ENCODE measurements at places on chromosomes 7 and 10. TPM values are rescaled to one million over a fixed set of nuclear protein-coding genes. Genes with fewer than 3 reads are reported as not detected.

Gene OR2A1
- total RNA-seq: not detected

Gene BLVRA
- 13.3 TPM for total RNA-seq

DNA sequence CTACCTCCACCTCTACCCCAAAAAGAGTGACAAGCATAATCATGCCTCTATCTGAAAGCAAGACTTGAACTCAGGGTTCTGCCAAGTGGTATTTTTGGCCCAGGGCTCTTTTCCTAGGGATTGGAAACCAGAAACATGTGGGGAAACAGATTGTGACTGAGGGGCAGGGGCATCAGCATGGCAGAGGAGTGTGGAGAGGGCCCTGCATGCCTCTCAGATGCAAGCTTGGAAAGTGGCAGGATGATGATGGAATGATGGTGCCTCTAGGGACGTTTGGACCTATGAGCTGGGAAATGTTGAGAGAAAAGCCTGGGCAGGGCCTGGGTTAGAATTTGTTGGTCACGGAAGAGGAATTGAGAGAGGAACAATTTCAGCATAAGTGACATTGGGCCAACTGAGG lies 78.4 kb upstream of the LEP start:
- no peak overlapping the region for H3K27ac ChIP-seq
- no peaks in the 10 kb centered on the region for H3K36me3 ChIP-seq
- no peak for DNase-seq

DNA sequence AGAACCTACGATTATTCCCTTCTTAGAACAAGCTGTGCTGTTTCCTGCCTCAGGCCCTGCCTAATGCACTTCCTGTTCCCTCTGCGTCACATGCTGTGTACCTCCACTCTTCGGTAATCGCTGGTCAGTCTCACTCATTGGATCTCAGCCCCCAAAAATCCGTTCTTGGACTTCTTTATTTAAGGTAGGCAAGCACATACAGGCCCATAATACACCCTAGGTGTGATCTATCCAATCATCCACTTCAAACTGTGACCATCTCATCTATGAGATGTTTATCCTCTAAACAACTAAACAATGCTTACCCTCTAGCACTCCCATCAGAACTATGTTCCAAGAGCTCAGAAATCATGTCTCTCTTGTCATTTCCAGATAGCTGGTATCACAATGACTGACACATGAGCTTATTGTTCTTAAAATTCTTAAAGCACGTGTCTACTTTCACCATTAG lies 83.9 kb downstream of the CADPS2 start:
- no peak overlapping the region for H3K4me3 ChIP-seq
- H3K4me1 ChIP-seq: no peaks in the 10 kb centered on the region
- no peaks in the 10 kb centered on the region for H3K36me3 ChIP-seq
- no peak for DNase-seq
- no peaks in the 10 kb centered on the region for H3K27me3 ChIP-seq
- H3K27ac ChIP-seq: no peak overlapping the region

DNA sequence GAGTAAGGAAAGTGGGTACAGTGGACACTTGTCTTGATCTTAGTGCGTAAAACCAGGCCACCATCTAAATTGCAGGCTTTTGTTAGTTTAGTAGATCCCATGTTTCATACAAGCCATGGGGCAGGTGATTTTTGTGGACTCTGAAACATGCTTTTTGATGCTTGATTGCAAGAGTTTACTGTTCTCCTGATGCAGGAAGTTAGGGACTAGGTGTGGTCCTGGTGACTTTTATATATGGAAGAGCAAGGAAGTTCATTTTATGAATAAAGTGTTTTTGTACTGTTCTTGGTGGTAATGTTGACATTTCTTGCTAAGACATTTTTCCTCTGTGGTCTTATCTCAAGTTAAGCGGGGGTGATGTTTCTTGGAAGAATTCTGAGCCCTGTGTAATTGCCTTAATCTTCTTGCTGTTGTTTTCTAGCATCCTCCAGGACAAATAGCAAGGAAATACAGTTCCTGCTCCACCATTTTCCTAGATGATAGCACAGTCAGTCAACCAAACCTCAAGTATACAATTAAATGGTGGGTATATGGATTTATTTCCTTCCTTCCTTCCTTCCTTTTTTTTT lies 89.0 kb upstream of the GJD4 start:
- H3K36me3 ChIP-seq: no peaks in the 10 kb centered on the region
- no peak for DNase-seq
- H3K27ac ChIP-seq: no peak overlapping the region
- H3K27me3 ChIP-seq: no peaks in the 10 kb centered on the region
- no peak overlapping the region for H3K4me3 ChIP-seq
- no peaks in the 10 kb centered on the region for H3K4me1 ChIP-seq

DNA sequence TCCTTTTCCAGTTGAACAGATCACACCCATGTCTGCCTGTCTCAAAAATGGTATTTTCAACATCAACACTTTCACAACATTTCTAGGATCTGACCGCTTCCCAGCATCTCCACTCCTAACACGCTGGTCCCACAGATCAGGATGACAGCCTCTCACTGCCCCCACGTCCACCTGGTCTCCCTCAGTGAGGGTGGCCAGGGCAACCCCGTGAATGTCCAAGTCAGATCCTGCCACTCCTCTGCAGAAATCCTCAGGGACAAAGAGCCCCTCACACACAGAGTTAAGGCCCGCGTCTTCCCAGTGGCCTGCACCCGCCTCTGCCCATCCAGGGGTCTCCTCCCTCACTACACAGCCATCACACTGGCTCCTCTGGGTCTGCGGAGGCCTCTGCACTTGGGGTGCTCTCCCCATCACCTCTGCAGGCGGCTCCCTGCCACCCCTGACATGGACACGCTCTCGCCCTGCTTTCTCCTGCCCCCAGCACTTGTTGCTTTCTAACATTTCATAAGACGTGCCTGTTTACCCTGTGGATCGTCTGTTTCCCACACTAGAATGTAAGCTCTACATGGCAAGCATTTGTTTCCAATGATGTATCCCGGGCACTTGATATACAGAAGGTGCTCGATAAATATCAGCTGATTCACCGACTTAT lies 20.0 kb downstream of the GNA12 start:
- no peak overlapping the region for H3K27ac ChIP-seq
- no peaks in the 10 kb centered on the region for H3K4me1 ChIP-seq
- H3K36me3 ChIP-seq: no peaks in the 10 kb centered on the region
- DNase-seq: no peak
- no peak overlapping the region for H3K4me3 ChIP-seq

Data from naive thymus-derived CD4-positive, alpha-beta T cell (primary cell).